ENCODE measurements at places on chromosomes 6 and 20.

DNA sequence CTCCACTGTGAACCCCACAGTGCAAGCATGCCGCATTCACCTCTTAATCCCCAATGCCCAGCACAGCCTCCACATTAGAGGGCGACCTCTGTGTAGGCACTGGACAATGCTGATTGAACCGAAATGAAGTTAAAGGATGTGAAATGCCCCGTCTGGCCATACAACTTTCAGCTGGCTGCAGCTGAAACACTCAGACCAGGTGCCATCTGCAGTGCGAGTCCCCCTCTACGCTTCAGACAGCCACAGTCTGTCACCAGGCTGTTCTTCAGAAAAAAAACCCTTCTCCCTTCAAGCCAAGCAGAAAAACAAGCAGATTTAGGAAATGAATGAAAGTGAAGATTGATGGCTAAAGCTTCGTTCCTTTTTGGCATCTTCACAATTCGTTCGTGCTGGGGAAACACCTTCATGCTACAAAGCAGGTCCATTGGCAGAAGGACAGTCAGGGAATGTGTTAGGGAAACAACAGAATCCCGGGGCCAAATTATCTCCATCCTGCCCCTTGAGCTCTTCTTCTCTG lies 44.7 kb downstream of the TNFAIP3 start:
- no peaks in the 10 kb centered on the region for H3K27me3 ChIP-seq
- no peak overlapping the region for H3K27ac ChIP-seq
- H3K36me3 ChIP-seq, result no peaks in the 10 kb centered on the region
- no peaks in the 10 kb centered on the region for H3K4me1 ChIP-seq

GRCh38 chr6:27188885-27189418 lies 58.5 kb upstream of the PRSS16 start:
- peaks cover 9% of the 10 kb centered on the region for H3K4me1 ChIP-seq
- H3K27me3 ChIP-seq, result no peaks in the 10 kb centered on the region
- H3K27ac ChIP-seq, result peak overlapping the region; percentile 82

GRCh38 chr6:119446609-119447008 lies 97.0 kb upstream of the MAN1A1 start:
- H3K27ac ChIP-seq, result peak overlapping the region; percentile 57
- H3K36me3 ChIP-seq, result no peaks in the 10 kb centered on the region
- H3K4me1 ChIP-seq, result peaks cover 16% of the 10 kb centered on the region
- no peak overlapping the region for H3K4me3 ChIP-seq
- no peak for DNase-seq

- no peaks in the 10 kb centered on the region for H3K4me1 ChIP-seq
- no peaks in the 10 kb centered on the region for H3K36me3 ChIP-seq
- no peak overlapping the region for H3K4me3 ChIP-seq
- no peak overlapping the region for H3K27ac ChIP-seq
Measured at GRCh38 chr6:37799263-37799644, 20.3 kb upstream of the ZFAND3 start.

GRCh38 chr6:82602776-82603175 lies 239.2 kb downstream of the TPBG start:
- no peak for DNase-seq
- H3K4me1 ChIP-seq, result peaks cover 27% of the 10 kb centered on the region
- no peaks in the 10 kb centered on the region for H3K27me3 ChIP-seq
- no peak overlapping the region for H3K4me3 ChIP-seq
- no peaks in the 10 kb centered on the region for H3K36me3 ChIP-seq
- H3K27ac ChIP-seq, result no peak overlapping the region

GRCh38 chr6:36979347-36979742 lies 6.7 kb downstream of the MTCH1 start:
- peaks cover 54% of the 10 kb centered on the region for H3K36me3 ChIP-seq
- no peaks in the 10 kb centered on the region for H3K27me3 ChIP-seq

- H3K36me3 ChIP-seq, result no peaks in the 10 kb centered on the region
- H3K27me3 ChIP-seq, result no peaks in the 10 kb centered on the region
- H3K4me1 ChIP-seq, result no peaks in the 10 kb centered on the region
- DNase-seq, result no peak
Measured at GRCh38 chr6:87714093-87714842, 12.2 kb upstream of the AKIRIN2 start.

GRCh38 chr6:22132656-22133055 lies 164.2 kb downstream of the PRL start:
- H3K27me3 ChIP-seq, result no peaks in the 10 kb centered on the region
- no peaks in the 10 kb centered on the region for H3K36me3 ChIP-seq
- H3K4me3 ChIP-seq, result no peak overlapping the region
- no peak overlapping the region for H3K27ac ChIP-seq
- no peaks in the 10 kb centered on the region for H3K4me1 ChIP-seq

GRCh38 chr6:105320765-105321164 lies 82.1 kb downstream of the PREP start:
- H3K27ac ChIP-seq, result no peak overlapping the region
- no peak for DNase-seq
- peaks cover 37% of the 10 kb centered on the region for H3K36me3 ChIP-seq
- H3K4me3 ChIP-seq, result no peak overlapping the region
- H3K4me1 ChIP-seq, result no peaks in the 10 kb centered on the region

DNA sequence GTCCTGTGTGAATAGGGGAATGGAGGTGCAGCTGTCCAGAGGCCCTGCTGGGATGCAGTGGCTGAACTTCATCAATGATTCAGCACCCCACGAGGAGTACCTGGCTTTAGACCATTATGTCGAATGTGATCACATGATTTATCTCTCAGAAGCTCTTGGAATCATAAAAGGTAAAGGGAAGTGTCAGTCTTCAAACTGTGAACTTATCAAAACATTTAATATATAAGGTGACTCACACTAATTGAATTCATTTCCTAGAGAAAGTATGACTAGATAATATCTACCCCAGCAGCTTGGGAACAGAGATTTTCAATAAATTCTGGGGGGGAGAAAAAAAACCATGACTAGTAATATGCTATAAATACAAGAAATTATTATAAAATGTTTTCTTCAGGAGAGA lies 29.5 kb downstream of the ALDH8A1 start:
- H3K27ac ChIP-seq, result no peak overlapping the region
- H3K4me1 ChIP-seq, result no peaks in the 10 kb centered on the region
- DNase-seq, result no peak
- peaks cover 12% of the 10 kb centered on the region for H3K36me3 ChIP-seq
- H3K27me3 ChIP-seq, result no peaks in the 10 kb centered on the region
- no peak overlapping the region for H3K4me3 ChIP-seq

DNA sequence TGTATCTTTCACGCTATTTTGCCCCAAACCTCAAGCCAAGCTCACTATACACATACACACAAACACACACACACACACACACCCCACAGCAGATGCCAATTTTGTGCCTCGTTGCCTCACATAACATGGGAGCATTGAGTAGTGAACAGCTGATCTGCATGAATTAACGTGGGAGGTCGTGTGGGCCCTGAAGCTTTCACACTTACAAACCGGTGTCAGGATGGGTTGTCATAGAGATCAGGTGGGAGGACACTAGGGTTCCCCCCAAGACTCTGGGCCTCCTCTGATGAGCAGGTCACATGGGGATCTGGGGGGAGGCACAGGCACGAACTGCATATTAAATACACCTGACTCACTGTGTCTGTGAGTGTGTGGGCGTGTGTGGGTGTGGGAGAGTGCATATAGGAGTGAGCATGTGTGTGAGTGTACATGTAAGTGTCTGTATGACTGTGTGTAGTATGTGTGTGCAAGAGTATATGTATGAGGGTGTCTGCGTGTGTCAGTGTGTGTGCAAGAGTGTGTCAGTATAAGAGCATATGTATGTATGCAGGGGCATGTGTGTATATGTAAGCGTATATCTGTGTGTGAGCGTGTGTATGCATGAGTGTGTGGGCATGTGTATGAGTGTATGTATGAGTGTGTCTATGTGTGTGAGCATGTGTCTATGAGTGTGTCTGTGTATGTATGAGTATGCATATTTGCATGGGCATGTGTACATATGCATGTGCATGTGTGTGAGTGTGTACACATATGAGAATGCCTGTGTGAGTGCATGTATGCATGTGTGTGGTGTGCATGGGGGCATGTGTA lies 370.4 kb downstream of the PREX1 start:
- no peak for DNase-seq
- peaks cover 16% of the 10 kb centered on the region for H3K27me3 ChIP-seq
- no peak overlapping the region for H3K4me3 ChIP-seq
- no peak overlapping the region for H3K27ac ChIP-seq
- H3K4me1 ChIP-seq, result no peaks in the 10 kb centered on the region

DNA sequence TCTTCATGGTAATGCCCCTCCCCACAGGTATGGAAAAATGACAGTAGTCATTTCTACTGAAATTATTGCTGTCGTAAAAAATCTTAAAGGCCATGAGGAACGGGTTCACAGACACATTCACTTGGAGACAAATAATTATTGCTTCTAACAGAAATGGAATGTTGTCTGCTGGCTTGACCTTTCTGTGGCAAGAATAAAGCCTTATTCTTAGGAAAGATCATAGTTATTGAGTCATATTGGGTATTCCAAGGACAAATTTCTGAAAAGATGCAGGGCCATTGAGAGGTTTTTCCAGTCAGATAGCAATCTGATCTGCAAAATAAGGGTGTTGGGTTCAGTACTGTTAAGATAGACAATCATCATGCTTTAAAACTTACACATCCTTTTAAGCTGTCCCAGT lies 29.2 kb downstream of the AKAP7 start:
- H3K4me1 ChIP-seq, result peaks cover 4% of the 10 kb centered on the region
- peaks cover 17% of the 10 kb centered on the region for H3K36me3 ChIP-seq
- no peak overlapping the region for H3K4me3 ChIP-seq
- no peak overlapping the region for H3K27ac ChIP-seq
- no peak for DNase-seq

GRCh38 chr6:50992704-50993625 lies 174.3 kb downstream of the TFAP2B start:
- no peak overlapping the region for H3K4me3 ChIP-seq
- H3K27ac ChIP-seq, result no peak overlapping the region
- DNase-seq, result no peak

DNA sequence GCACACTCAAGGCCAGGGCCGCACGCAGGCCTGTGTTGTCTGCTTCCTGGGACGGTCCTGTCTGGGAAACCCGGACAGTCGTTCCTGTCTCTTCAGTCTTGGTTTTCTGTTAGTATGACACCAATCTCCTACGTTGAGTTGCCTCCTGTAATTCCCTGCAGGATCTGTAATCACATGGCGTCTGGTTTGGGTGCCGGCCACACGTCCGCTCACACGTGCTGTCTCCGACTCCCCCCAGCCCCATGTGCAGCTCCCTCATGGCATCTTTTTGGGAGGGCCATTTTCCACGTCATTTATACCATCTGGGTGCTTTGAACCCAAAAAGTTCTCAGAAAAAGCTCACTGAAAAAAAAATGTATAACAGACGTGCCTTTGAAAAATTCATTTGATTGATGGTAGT lies 23.2 kb downstream of the DLL1 start:
- H3K27ac ChIP-seq, result no peak overlapping the region
- no peaks in the 10 kb centered on the region for H3K27me3 ChIP-seq
- H3K4me1 ChIP-seq, result no peaks in the 10 kb centered on the region
- no peak overlapping the region for H3K4me3 ChIP-seq

GRCh38 chr6:73719046-73719445 lies 23.0 kb downstream of the CD109 start:
- no peaks in the 10 kb centered on the region for H3K27me3 ChIP-seq
- H3K4me3 ChIP-seq, result no peak overlapping the region
- no peaks in the 10 kb centered on the region for H3K36me3 ChIP-seq
- peaks cover 3% of the 10 kb centered on the region for H3K4me1 ChIP-seq
- H3K27ac ChIP-seq, result no peak overlapping the region
- no peak for DNase-seq

DNA sequence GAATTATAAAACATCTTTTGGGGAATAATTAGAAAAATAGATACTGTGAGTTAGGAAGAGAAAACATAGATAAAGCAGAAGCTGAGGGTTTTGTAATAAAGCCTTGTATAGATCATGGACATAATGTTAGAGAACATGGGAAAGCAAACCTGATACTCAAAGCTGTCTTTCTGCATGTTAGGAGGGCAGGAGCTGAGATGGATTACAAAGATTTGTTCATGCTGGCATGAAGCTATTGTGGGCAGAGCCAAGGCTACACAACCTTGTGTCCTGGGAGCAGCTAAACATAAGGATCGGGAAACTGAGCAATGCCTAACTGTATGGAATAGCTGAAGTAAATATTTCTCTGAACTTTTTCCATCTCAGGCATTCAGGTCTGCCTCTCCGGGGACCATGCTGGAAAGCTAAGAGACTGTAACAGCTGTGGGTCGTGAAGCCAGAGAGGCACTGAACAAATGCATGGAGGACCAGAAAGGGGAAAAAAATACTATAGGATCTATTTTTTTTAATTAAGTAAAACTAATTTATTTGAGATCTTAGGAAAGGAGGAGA lies 28.2 kb upstream of the CNKSR3 start:
- DNase-seq, result no peak
- no peak overlapping the region for H3K27ac ChIP-seq
- H3K36me3 ChIP-seq, result no peaks in the 10 kb centered on the region
- H3K4me3 ChIP-seq, result no peak overlapping the region
- H3K27me3 ChIP-seq, result no peaks in the 10 kb centered on the region
